ENCODE measurements at places on chromosomes 16 and 17. TPM values are rescaled to one million over a fixed set of nuclear protein-coding genes. Genes with fewer than 3 reads are reported as not detected.

The UTS2R gene
- total RNA-seq, result not detected

The MGAT5B gene
- total RNA-seq, result 3.7 TPM

The CDYL2 gene
- total RNA-seq, result 1.6 TPM

The GAST gene
- total RNA-seq, result not detected

The SLC16A5 gene
- total RNA-seq, result 28.2 TPM

The MFAP4 gene
- 22.2 TPM for total RNA-seq

GRCh38 chr17:29074488-29074887 is 31.5 kb downstream of the PIPOX start:
- no peak for DNase-seq

- no peak for DNase-seq
Measured at GRCh38 chr16:73113336-73113735, 65.4 kb upstream of the ZFHX3 start.

GRCh38 chr17:78917451-78918275 is 7.5 kb downstream of the TIMP2 start:
- no peak for DNase-seq

DNA sequence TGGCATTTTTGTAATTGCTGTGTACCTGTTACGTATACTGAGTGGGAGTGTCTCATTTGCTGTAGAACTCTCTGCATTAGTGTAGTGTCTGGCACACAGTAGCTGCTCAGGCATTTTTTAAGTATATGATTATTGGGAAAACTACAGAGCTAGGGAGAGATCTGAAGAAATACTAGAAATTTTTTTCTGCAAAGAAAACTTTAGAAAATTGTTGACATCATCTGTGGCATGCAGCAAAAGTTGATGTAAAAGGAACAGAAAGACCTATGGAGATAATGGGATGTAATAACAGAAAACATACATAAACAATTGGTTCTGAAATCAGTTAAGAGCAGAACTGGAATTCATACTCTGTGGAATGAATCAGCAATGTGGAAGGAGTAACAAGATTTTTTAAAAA is 11.6 kb downstream of the CLTC start:
- no peak for DNase-seq

DNA sequence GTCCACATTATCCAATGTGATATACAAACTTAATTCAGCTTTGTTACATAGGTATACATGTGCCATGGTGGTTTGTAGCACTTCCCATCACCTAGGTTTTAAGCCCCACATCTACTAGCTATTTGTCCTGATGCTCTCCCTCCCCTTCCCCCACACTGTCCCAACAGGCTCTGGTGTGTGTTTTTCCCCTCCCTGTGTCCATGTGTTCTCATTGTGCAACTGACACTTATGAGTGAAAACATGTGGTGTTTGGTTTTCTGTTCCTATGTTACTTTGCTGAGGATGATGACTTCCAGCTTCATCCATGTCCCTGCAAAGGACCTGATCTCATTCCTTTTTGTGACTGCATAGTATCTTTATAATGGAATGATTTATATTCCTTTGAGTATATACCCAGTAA is 196.7 kb downstream of the CDH11 start:
- no peak for DNase-seq

DNA sequence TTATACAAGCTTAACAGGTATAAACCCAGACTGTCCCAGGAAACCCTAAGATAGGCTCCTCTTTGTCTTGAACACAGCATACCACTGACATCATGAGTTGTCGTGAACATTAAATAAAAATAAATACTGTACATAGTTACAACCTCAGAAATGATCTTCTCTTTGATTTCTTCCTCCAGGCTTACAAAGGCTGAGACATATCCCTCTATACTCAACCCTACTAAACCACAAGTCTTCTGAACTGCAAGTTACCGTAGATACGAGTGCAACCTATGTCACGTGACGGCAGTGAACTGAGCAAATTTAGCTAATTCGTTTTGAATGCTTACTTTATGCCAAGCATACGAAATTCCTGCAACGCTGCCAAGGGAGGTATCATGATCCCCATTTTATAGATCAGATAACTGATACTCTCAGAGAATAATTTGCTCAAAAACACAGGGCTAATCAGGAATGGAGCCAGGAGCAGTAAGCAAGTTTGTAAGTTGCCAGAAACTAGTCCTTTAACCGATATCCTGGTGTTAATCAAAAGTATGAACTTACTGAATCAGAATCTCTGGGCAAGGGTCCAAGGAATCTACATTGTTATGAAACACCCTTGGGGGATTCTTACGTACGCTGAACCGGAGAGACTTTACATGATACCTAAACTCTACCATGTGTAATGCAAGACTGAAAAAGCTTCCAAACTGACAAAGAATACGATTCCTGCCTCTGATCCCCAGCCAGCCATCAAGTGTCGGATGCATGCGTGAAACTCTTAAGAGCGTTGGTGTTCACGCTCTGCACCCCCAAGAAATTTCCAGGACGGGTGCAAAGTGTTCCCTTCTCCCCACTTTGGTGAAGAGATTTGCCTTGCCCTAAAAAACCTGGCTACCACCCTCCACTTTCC is 106.2 kb downstream of the XYLT1 start:
- no peak for DNase-seq

DNA sequence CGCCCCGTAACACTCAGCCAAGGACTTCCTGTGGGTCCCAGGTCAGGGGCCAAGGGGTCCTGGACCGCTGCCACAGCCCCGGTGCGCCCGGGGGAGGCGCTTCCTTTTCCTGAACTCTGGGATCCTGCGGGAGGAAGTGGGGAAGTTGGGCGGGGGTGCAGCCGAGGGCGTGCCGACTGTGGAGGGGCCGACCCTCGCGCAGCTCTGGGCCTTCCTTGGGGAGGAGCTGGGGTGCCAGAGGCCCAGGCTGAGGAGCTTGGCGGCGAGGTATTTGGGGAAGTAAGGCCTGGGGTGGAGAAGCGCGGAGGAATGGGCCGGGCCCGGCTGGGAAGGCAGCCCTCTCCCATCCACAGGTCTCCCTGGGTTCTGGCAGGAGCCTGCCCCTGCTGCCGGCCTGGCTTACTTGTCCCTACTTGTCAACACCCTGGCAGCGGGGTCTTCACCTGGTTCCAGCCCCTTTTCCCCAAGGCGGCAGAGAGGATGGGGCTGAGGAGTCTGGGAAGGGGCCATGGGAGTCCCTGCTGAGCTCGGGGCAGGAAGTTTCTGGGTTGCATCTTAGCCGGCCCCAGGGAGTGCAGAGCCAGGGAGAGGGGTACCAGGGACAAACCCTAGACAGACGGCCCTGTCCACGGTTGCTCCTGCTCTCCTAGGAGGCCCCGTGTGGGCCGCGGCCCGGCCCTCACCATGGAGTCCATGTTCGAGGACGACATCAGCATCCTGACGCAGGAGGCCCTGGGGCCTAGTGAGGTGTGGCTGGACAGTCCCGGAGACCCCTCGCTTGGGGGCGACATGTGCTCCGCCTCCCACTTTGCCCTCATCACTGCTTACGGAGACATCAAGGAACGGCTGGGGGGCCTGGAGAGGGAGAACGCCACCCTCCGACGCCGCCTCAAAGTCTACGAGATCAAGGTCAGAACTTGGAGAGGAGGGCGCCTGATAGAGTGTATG is 1.7 kb downstream of the TBKBP1 start:
- peak; percentile 88 for DNase-seq

DNA sequence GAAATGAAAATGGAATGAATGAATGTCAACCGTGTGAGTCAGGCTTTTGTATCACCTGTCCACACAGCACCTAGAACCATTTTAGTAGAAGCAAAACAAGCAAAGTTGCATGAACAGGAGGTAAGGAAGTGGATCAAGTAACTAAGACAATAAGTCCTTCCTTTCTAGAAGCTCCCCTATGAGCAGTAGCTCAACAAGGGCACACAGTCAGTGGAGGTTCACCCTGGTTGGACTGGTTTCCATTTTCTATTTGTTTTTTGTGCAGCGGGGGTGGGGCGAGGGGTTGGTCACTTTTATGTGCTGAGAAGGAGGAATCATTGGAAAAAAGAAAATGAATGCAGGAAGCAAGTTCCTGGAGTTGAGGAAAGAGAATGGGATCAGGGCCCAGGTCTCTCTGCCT is 4.0 kb upstream of the HSBP1 start:
- no peak for DNase-seq

DNA sequence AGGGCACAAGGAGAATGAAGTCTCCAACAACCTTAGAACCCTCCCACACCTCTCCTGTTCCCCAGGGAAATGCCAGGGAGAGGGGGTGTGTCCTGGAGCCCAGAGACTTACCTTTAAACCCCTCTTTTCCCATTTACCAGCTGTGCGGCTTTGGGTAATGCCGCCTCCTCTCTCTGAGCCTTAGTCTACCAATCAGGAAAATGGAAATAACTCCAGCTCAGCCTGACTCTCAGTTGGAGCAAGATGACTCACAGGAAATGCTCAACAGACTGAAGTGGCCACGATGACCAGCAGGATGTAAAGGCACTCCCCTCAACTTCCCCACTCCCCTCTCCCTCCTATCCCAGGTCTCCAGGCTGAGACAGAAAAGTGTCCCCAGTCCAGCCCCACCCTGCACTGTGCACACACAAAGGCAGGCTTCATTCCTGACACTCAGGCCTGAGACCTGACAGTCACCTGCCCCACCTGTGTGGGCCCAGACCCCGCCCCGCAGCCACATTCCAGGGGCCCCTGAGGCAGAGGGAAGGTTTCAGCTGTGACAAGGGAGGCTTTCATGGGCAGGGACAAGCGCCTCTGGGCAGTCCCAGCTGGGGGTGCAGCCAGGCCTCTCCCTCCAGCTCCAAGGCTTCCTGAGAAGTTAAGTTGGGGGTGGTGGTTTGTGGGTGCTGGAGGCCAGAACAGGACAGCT is 3.0 kb upstream of the KRT15 start:
- DNase-seq, result peak; percentile 83

GRCh38 chr17:27506348-27507218 is 50.3 kb downstream of the KSR1 start:
- DNase-seq, result peak; percentile 85

- DNase-seq, result peak; percentile 22
Measured at GRCh38 chr17:70366386-70366785, 197.1 kb downstream of the KCNJ2 start.

- DNase-seq, result no peak
Measured at GRCh38 chr16:54425068-54425467, 138.5 kb upstream of the IRX3 start.

DNA sequence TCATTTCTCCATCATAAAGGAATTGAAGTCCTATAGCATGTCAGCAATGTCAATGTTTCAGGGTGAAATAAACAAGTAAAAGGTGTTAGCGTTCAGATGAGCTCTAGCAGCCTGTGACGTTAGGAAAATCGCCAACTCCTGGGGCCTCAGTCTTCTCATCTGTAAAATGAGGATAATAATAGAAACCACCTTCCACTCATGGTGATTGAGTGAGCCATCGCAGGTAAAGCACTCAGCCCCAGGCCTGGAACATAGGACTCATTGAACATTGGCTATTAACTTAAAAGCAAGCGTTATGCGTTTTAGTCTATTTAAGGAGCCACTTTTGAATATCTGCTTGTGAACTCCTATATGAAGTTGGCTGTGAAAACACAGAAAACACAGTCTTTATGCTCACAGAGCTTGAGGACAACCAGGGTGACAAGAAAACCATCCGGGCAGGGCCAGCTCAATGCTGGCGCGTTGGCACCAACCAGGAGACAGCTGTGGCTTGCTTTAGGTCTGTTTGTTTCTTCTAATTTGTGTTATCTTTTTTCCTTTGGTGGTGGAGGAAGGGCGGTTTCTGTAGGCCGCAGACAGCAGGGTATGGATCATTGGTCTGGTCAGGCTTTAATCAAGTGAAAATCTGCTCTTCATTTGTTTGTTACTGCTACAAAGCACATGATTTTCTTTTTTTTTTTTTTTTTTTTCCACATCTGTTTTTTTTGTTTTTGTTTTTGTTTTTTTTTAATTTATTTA is 35.7 kb upstream of the MED9 start:
- no peak for DNase-seq

GRCh38 chr17:72346306-72346705 is 225.5 kb downstream of the SOX9 start:
- no peak for DNase-seq

- DNase-seq, result peak; percentile 81
Measured at GRCh38 chr17:72602517-72603419, 481.9 kb downstream of the SOX9 start.

- peak; percentile 99 for DNase-seq
Measured at GRCh38 chr17:79991140-79991923, 44.3 kb downstream of the TBC1D16 start.

DNA sequence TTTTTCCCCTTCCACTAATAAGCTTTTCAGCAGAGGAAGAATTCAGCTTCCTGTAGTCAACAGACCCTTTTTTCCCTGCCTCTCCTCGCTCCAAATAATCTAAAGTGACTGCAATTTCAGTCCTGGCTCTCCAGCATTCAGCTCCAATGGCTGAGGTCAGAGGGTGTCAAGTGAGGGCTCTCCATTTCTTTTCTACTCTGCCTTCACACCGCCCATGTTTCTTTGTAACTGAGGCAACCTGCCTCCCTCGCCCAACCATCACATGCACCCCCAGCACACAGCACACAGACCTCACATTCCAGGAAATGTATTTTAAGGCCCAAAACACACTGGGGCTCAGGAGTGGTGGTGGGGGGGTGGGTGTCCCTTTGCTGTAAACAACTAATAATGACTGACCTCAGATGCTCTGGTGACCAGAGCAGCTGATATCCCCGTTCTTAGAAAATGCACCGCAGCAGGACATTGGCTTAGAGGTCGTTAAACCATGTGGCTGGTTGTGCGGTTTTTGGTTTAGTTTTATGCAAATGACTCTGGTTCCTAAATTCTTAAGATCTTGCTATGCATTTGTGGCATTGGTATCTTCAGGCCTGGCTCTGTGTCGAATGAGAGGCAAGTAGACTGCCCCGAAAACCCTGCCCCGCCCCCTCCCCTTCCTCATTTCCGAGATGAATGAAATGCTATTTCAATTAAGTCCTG is 203.6 kb downstream of the ZFHX3 start:
- no peak for DNase-seq

- no peak for DNase-seq
Measured at GRCh38 chr17:32114536-32114935, 27.8 kb upstream of the RHOT1 start.
